ENCODE measurements at places on chromosomes 1 and 21.

DNA sequence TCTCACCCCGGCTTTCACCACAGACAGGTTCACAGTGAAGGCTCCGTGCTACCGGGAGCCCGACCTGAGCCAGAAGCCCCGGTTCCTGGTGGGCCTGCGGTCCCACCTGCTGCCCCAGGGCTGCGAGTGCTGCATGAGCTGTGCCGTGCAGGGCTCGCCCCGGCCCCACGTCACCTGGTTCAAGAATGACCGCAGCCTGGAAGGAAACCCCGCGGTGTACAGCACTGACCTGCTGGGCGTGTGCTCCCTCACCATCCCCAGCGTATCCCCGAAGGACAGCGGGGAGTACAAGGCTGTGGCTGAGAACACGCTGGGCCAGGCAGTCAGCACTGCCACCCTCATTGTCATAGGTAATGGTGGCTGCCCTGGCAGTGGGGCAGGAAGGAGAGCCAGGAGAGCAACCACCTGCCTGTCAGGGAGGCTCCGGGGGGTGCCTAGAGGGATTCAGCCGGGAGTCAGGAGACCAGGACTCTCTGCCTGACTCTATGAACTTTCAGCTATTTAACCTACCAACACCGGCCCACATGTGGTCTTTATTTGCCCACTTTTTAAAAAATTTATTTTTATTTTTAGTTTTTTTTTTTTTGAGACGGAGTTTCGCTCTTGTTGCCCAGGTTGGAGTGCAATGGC lies 36.4 kb downstream of the IGFN1 start:
- DNase-seq: no peak

GRCh38 chr1:29052100-29052499 lies 71.6 kb downstream of the TMEM200B start:
- no peak for DNase-seq

DNA sequence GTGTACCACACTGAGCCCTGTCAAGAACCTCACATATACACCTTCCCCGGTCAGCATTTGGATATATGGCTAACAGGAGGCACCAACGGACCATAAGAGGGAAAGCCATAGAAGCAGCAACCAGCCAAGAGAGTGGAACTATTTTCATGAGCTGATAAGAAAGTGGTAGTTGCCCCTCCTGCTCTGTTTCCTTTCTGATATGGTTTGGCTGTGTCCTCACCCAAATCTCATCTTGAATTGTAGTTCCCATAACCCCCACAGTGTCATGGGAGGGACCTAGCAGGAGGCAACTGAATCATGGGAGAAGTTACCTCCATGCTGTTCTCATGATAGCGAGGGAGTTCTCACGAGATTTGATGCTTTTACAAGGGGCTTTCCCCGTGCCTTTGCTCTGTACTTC lies 366.1 kb upstream of the DAB1 start:
- DNase-seq: no peak

DNA sequence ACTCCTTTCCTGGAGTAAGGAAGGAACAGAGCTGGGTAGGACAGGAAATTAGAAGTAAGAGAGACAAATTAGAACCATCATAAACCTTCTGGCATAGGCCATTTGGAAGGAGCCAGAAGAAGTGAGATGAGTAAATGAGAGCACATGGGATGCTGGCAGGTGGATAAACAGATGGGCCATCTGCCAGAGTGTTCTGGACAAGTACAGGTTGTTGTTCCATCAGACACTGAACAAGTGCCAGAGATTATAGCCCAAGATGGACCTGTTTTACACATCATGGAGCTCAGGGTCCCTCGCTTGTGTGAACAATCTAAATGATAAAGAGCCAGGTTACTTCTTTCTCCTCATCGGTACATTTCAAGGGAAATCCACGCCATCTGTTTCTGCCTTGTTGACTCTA lies 200.3 kb downstream of the HHIPL2 start:
- no peak for DNase-seq

GRCh38 chr21:37970548-37970947 lies 54.3 kb upstream of the KCNJ6 start:
- DNase-seq: no peak

GRCh38 chr1:200036619-200037270 lies 9.2 kb downstream of the NR5A2 start:
- no peak for DNase-seq

- no peak for DNase-seq
Observed at GRCh38 chr1:227758366-227758765, 23.1 kb downstream of the SNAP47 start.

DNA sequence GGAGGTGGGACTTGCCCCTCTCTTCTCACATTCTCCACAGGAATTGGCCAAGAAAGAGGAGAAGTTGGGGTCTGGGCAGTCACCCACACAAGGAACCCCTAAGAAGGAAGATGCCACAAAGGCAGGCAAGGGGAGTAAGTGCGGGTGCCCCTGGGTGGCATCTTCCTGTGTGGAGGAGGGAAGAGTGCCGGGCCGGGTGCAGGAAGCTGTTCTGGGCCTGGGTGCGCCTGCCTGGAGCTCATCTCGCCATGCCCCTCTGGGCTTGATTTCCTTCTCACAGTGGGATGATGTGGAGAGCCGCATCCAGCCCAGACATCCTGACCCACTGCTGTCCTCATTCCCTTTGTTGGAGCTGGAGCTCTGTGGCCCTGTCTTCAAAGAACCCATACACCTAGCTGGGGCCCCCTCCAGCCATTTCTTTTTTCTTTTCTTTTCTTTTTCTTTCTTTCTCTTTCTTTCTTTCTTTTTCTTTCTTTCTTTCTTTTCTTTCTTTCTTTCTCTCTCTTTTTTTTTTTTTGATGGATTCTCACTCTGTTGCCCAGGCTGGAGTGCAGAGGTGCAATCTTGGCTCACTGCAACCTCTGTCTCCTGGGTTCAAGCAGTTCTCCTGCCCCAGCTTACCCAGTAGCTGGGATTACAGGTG lies 9.3 kb downstream of the LRRC71 start:
- DNase-seq: no peak

GRCh38 chr1:151005729-151006319 lies 878 bp downstream of the MINDY1 start:
- DNase-seq: no peak

- no peak for DNase-seq
Observed at GRCh38 chr1:211292411-211292810, 33.2 kb downstream of the RCOR3 start.

GRCh38 chr1:160330119-160330518 lies 12.9 kb downstream of the COPA start:
- no peak for DNase-seq

DNA sequence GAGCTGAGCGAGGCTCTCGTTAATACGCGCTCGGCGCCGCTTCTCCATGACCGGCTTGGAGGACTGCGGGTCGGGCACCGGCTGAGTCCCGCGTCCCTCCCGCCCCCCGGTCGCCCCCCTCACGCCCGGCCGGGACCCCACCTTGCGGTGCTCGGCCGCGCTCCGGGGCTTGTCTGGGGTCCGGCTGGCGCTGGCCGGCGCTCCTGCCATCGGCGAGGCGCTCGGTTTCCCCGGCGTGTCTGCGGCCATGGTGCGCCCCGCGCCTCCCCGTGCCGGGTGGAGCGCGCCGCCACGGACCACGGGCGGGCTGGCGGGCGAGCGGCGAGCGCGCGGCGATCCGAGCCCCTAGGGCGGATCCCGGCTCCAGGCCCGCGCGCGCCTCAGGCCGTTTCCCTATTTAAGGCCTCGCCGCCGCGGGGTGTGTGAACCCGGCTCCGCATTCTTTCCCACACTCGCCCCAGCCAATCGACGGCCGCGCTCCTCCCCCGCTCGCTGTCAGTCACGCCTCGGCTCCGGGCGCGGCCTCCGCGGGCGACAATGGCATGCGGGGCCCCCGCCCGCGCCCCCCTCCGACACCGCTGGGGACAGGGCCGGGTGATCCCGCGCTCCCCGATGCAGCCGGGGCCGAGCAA lies at the start of gene HES4:
Gene HES4, minus strand, starts transcription at position 373 of the 632 bp plus-strand sequence. Its CDS starts 124 bp downstream, at position 249.
- DNase-seq: peak; percentile 72

- DNase-seq: no peak
Observed at GRCh38 chr1:58746757-58747156, 37.1 kb downstream of the JUN start.

- no peak for DNase-seq
Observed at GRCh38 chr1:38114241-38115026, 67.8 kb upstream of the POU3F1 start.

DNA sequence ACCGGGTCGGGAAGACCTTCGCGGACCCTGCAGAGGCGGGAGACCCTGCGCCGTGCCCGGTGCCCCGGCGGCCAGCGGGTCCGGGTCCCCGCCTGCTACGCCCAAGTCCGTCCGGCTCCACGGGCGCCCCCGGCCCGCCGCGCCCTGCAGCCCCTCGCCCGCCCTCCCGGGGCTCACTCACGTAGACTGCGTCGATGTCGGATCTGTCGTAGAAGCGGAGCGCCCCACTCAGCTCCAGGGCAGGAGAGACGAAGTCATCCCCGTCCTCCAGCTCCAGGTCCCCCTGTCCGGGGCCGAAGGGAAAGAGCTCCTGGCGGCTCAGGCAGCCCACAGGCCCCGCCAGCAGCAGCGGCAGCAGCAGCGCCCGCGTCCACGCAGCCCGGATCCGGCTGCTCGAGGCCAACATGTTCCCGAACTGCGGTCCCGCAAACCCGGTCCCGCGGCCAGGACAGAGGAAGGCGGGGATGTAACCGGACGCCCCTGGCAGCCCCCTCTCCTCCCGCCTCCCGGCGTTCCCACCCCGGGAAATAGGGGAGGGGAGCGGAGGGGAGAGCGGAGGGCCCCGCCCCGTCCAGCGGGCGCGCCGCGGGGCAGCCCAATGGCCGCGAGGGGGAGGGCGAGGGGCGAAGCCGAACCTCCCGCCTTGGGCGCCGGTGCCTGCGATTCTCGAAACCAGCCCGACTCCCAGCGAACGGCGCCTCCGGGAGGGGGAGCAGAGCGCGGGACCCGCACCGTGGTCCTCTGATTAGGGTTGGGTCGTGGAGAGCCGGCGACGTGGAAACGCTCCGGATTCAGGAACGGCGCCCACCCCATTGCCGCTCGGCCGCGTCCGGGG lies at the start of gene NID1:
Gene NID1, minus strand, starts transcription at position 417 of the 835 bp plus-strand sequence. Its CDS starts 11 bp downstream, at position 406.
- DNase-seq: no peak

- no peak for DNase-seq
Observed at GRCh38 chr1:59045636-59046035, 251.3 kb upstream of the FGGY start.

GRCh38 chr1:182595641-182596240 lies 6.7 kb upstream of the RNASEL start:
- DNase-seq: peak; percentile 66

- no peak for DNase-seq
Observed at GRCh38 chr1:54291276-54292001, 91.5 kb downstream of the MRPL37 start.

DNA sequence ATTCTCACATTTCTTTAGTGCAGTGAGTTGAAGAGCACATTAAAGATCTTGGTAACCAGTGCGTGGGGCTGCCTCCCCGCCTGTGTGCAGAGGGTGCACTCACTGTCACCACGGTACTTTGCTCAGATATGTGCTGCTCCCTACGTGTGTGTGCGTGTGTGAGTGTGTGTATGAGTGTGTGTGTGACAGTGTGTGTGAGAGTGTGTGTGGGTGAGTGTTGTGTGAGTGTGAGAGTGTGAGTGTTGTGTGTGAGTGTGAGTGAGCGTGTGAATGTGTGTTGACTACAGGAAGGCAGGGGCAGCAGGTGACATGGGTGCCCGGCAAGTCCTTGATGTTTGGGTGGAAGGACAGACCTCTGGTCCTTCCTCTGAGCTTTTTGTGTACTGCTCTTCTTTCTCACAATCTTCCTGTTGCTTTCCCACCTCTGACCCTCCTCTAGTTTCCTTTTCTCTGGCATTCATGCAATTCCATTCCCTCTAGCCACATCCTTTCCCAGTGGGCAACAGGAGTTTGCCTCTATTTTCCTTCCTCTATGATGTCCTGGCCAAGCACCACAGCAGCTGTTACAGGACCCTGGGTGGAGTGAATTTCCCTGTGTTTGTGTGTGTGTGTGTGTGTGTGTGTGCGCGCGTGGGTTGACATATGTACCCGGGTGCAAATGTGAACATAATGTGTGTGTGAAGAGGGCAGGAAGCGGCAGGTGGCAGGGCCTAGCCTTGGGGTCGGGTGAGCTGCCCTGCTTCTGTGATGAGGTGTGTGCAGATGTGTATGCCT lies 19.8 kb downstream of the LHX4 start:
- DNase-seq: no peak

DNA sequence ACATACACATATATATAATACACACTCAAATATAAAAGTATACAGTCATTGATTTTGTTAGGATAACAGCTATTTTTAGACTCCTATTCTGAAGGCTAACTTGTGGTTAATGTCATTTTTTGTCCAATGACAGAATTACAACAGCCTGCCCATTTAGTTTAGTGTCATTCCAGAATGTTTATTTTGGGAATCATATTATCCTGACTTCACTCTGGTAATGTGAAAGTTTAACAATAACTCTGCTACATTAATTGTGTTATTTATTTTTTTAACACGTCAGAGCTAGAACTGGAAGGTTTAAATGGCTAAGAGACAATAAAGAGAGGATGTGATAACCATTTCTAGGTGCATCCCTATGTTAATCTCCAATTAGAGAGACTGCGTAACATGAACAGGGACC lies 648.1 kb downstream of the USP25 start:
- no peak for DNase-seq

DNA sequence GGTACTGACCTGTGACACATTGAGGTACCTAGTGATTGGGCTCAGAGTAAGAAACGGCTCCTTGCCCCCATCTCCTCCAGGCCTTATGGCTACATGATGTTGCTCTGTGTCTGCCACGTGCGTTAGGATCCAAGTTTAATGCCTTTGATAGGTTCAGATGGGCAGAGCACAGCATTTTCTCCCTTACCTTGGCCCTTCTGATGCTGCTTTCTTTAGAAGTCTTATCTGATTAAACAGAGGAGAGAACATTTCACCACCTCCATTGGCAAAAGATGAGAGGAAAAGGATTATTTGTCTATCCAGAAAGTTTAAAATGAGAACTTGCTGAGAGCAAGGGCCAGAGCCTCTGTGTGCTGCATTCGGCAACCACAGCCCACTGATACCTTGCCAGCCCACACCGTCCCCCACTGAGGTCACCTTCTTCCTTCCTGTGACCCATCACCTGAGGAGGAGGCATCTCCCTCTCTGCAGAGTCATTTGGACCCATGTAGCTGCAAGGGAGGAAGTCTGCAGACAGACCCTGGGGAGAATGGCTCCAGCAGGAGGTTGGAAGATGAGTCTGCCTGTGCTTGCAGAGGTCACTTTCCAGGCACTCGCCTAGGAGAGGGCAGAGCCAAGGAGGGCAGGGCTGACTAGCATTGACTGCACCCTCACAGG lies 16.7 kb downstream of the SHISA4 start:
- DNase-seq: no peak

All from renal cortical epithelial cell (primary cell).